ENCODE measurements at places on chromosomes 5 and 9.
A peak's percentile ranks its signal among the peaks of the same experiment; 100 is the strongest.

- DNase-seq, result no peak
Measured at GRCh38 chr5:147673791-147674190, 108.7 kb downstream of the JAKMIP2 start.

GRCh38 chr9:27785714-27786100, 212.4 kb upstream of the C9orf72 start:
- no peak for DNase-seq

- no peak for DNase-seq
Measured at GRCh38 chr5:31720004-31720403, 81.1 kb downstream of the PDZD2 start.

GRCh38 chr5:122129306-122129705, at the start of gene ZNF474:
Gene ZNF474, plus strand, starts transcription at chr5:122129546. Its CDS starts 22,445 bp downstream, at chr5:122151991.
- peak; percentile 91 for DNase-seq

DNA sequence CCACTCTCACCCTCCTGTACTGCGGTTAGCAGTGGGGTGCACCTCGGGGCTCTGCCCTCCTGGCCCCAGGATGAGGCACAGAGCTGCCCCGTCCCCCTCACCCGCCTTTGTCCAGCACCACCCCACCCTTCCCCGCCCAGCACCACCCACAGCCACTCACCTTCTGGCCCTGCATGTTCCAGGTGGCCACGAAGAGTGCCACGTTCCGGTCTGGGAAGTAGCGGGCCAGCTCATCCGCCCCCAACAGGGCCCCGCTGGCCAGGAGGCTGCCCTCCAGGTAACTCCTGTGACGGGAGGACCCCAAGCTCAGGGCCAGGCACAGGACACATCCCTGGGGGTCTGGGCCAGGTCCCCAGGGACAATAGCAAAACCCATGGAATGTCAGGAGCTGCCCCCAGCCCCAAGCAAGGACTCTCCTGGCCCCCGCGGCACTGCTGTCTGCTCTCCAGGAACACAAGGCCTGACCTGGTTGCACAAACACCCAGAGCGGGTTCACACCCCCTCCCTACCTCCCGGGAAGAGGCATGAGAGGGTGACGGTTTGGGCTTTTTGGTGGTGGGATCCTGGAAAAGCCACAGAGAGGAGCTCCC, 5.0 kb downstream of the INPP5E start:
- DNase-seq, result no peak

DNA sequence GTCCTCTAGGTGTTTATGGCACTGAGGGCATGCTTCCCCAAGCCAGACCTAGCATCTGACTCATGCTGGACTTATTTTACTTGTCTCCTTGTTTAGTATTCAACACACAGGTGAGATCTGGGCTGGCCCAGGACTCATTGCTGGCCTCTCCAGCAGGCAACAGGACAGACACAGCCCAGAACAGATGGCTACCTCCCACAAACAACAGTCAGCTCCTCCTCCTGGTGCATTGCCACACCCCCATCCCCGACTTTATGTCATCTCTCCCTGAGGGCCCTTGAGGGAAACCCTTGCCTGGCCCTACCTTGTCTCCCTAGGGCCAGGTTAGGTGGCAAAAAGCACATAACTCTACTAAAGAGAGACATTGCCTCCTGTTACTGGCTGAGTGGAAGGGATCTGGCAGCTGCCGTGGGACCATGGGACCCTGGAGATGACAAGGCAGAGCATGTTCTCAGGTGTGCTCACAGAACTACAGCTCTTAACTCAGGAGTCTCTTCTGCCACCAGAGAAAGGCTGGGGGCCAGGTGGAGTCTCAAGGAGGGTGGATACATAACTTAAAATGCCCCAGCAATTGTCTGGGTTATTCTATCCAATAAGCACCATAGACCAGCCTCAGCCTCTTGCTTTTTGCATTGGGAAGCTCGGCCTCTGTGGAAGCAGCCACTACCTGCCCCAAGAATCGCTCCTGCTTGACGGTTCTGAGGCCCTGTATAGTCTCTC, 2.3 kb downstream of the ACSL6 start:
- DNase-seq, result no peak

- no peak for DNase-seq
Measured at GRCh38 chr5:98144710-98145109, 628.8 kb upstream of the RGMB start.

- DNase-seq, result no peak
Measured at GRCh38 chr5:73642344-73642743, 16.3 kb downstream of the ARHGEF28 start.

DNA sequence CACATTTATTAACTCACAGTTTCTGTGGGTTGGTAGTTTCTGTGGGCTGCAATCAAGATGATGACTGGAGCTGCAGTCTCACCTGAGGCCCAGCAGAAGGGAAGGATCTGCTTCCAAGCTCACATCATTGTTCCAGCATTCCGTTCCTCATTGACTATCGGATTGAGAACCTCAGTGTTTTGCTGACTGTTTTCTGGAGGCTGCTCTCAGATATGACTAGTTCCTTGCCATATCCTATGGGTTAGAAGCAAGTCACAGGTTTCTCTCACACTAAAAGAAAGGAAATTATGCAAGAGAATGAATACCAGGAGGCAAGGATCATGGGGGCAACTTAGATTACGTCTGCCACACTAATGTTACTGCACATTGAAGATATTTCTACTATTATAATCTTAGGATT, 6.3 kb upstream of the ERAP1 start:
- DNase-seq, result no peak

GRCh38 chr5:138686668-138687067, 66.6 kb upstream of the CTNNA1 start:
- DNase-seq, result no peak

GRCh38 chr5:111434800-111435199, 77.5 kb downstream of the STARD4 start:
- no peak for DNase-seq

DNA sequence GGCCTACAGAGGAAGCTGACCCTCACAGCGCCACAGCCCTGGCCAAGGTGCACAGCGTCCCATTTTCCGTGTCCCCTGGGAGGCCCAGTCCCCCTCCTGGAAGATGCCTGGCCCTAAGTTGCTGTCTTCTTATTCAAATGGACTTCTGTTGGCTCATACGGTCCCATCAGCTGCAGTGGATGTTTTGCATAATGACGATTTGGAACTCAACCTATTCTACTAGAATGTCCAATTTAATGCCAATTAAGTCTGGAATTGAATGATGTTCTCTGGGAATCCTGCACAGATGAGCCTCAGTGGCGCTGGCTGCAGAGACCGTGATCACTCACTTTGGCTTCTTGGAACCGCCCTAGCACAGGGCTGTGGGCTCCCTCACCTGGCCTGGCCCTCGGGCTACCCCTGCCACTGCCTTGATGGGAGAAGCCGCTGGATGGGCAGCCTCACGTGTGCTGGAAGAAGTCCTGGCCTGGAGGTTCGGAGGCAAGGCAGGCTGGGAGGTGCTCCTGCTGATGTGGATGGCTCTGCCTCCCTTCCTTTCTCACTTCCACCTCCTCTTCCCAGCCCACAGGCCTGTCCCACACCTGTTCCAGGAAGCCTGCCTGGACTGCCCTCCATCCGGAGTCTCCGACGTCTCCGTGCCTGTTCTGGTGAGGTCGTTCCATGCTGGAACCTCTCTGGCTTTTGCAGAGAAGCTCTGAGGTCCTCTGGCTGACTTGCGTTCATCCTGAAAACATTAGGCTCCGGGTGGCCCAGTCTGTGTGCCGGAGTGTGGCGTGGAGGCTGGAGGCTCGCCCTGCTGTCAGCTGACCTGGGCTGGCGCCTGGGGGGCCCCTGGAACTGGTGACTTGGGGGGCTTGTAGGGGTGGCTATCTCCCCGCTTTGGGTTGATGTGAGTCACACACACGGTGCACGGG, 147.1 kb downstream of the RXRA start:
- DNase-seq, result no peak

DNA sequence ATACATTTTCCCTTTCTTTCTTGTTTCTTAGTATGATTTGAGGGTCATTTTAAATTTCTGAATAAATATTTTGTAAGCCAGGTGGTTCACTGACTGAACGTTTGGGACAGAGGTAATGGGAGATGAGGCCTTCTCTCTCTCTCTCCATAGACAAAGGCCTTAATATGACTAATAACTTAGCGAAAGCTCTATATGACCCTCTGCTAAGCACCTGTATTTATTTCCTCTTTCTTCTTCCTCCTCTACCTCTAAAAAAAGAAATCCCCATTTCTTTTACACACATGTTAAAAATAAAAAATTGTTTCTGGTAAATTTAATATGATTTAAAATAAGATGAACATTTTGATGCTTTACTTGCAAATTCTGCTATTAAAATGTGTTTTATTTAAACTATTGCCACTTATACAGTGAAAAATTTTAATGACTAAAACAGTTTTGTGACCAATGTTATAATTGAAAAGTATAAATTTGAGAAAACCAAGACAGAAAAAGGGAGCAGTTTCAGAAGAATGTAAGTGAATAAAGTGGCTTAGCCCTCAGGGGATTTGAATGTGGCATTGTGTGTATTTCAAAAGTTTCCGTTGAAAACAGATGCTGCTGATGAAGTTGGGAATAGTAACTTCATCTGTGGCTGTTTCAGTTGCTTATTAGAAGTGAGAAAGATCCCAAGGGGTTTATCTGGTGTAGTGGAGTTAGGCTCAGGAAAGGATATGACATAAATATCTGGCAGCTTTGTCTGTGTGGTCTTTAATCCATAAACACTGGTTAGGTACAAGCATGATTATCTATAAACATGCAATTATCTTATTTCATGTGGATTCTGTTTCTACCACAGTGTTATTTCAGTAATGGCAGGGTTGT, 128.6 kb upstream of the GRHPR start:
- no peak for DNase-seq

- DNase-seq, result no peak
Measured at GRCh38 chr5:181058786-181059296, 18.8 kb downstream of the BTNL9 start.

DNA sequence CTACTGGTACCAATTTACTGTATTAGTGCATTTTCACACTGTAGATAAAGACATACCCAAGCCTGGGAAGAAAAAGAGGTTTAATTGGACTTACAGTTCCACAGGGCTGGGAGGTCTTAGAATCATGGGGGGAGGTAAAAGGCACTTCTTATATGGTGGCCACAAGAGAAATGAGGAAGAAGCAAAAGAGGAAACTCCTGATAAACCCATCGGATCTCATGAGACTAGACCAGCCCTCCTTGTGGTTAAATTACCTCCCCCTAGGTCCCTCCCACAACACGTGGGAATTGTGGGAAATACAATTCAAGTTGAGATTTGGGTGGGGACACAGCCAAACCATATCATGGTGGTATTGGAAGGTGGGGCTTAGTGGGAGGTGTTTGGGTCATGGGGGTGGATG, 56.5 kb upstream of the SPDL1 start:
- DNase-seq, result no peak

DNA sequence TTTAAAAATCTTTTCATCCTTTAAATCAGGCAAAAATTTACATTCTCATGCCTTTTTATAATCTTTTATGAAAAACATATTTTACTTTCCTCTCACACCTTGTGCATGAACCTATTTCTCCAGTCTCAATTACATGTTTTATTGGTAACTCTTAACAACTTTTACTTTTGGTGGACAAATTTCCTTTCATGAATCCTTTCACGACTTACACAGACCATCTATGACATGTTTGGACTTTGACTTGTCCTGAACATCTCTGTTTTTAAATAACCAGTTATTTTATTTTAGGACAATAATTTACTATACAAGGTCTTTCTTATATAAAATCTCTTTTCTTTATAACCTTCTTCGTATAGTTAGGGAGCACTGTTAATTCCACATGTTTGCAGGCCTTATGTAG, 26.5 kb upstream of the MTMR12 start:
- no peak for DNase-seq

DNA sequence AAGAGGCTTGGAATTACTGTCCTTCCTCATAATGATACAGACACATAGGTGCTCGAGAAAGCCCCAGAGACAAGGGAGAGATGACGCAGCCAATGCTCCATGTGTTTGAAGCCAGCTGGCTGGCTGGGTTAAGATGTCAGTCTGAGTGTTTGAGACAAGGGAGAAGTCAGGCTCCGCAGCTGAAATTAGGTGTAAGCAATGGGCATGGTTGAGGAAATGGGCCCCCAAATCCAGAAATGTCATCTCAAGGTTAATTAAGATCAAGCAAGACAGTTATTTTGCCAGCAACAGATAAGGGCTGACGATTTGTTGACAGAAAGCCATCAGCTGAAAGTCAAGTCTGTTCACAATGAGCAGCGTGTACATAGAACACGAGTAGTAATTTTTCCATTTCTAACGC, 713.4 kb downstream of the IRX1 start:
- no peak for DNase-seq

DNA sequence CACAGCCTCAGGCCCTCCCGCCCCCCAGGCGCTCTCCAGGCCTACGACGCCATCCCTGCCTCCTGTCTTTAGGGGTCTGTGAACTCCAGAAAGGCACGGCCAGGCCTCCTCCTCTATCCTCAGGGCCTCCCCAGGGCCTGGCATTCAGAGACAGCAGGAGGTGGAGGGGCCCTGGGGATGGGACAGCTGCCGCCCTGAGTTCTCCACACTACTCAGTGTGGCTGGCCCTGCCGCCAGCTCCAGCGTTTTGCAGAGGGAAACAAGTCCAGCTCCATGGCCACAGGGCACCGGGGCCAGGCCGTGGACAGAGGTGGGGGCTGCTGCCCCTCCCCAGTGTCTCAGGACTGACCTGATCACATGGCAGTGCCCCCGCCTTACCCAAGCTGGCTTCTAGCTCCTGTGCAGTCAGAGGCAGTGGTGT, 16.4 kb downstream of the SH3GLB2 start:
- DNase-seq, result no peak

DNA sequence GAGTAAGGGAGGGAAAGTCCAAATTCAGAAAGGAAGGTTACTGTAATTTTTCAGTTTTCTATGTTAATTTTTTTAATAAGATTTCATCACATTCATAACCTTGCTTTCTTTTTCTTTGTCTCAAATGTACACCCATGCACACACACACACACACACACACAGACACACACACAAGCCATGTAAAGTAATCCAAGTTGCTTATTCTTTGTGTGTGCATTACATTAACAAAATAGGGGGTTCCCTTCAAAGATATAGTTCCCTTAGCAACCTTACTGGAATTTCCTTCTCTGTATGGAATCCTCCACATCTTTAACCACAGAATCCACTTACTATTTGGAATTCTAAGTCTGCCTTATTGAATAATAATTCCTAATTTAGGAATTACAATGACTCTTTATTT, 32.7 kb downstream of the ZNF366 start:
- no peak for DNase-seq

All from amniotic stem cell (primary cell).